Neural progenitor cell (in vitro differentiated cells): ENCODE measurements at places on chromosomes 11 and 22.

DNA sequence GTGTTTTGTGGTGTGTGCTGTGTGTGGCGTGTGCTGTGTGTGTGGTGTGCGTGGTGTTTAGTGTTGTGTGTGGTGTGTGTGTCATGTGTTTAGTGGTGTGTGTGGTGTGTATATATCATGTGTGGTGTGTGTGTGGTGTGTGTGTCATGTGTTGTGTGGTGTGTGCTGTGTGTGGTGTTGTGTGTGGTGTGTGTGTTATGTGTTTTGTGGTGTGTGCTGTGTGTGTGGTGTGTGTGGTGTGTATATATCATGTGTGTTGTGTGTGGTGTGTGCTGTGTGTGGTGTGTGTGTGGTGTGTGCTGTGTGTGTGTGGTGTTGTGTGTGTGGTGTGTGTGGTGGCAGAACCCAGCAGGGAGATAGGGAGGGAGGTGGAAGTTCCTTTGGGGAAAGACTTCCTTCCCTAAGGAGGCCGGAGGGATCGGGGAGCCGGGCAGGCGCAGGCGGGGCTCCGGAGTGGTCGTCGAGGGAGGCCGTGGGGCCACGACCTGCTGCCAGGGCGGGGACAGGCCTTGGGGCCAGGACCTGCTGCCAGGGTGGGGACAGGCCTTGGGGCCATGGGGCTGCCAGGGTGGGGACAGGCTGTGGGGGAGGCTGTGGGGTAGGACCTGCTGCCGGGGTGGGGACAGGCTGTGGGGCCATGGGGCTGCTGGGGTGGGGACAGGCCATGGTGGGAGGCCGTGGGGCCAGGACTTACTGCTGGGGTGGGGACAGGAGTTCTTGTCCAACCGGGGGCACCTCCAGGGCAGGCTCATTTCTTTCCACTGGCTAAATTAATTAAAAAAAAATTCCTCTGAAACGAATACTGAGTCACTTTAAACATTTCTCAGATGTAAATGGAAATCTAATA lies 15.2 kb downstream of the PIM3 start:
- peak; percentile 52 for DNase-seq

DNA sequence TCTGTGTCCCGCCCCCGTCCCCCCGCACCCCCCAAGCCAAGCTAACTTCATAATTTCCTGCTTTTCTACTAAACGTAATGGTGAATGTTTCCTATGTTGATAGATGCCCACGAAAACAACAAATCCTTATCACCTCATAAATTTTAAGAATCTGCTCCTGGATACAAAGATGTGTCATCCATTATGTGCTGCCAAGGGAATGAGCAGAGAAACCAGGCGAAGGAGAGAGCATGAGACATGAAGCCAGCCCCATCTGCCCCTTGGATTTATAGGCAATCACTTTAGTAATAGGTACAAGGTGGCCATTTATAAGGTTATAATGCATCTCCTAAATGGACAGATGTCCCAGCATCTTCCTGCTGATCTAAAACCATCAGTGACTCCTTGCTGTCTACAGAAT lies 30.3 kb downstream of the LAYN start:
- no peak for DNase-seq

DNA sequence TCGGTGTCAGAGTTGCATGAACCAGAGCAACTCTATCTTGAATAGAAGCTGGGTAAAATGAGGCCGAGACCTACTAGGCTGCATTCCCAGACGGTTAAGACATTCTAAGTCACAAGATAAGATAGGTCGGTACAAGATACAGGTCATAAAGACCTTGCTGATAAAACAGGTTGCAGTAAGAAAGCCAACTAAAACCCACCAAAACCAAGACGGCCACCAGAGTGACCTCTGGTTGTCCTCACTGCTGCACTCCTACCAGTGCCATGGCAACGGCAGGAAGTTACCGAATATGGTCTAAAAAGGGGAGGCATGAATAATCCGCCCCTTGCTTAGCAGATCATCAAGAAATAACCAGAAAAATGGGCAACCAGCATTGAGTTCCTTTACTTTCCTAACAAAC lies 2.4 kb upstream of the KAT5 start:
- no peak for DNase-seq

DNA sequence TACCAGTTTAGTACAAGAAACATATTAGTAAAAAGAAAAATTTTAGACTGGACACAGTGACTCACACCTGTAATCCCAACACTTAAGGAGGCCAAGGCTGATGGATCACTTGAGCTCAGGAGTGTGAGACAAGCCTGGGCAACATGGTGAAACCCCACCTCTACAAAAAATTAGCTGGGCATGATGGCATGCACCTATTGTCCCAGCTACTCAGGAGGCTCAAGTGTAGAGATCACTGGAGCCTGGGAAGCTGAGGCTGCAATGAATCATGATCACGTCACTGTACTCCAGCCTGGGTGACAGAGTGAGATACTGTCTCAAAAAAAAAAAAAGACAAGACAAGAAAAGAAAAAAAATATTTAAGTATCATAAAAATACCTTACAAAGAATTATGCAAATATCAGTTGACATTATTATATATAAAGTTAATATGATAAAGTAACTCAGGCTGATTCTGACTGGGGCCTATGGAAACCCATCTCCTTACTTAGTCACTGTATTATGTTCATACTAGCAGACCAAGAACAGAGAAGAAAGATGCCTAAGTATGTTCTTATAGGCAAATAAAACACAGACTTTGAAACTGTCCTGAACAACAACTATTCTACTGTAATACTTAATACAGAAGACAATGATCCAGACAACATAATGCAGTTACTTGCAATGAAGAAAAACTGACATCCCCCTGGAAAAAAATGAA lies 27.3 kb downstream of the FAM168A start:
- DNase-seq: no peak

DNA sequence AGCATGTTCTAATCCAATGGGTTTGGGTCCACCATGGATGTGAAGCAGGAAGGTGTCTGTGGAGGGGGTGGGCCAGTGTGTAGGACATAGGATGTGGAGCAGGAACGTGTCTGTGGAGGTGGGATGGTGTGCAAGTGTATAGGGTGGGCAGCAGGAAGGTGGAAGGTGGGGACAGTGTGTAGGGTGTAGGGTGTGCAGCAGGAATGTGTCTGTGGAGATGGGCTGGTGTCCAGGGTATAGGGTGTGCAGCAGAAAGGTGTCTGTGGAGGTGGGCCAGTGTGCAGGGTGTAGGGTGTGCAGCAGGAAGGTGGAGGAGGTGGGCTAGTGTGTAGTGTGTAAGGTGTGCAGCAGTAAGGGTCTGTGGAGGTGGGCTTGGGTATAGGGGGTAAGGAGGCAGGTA lies 1068.0 kb downstream of the NTM start:
- no peak for DNase-seq

DNA sequence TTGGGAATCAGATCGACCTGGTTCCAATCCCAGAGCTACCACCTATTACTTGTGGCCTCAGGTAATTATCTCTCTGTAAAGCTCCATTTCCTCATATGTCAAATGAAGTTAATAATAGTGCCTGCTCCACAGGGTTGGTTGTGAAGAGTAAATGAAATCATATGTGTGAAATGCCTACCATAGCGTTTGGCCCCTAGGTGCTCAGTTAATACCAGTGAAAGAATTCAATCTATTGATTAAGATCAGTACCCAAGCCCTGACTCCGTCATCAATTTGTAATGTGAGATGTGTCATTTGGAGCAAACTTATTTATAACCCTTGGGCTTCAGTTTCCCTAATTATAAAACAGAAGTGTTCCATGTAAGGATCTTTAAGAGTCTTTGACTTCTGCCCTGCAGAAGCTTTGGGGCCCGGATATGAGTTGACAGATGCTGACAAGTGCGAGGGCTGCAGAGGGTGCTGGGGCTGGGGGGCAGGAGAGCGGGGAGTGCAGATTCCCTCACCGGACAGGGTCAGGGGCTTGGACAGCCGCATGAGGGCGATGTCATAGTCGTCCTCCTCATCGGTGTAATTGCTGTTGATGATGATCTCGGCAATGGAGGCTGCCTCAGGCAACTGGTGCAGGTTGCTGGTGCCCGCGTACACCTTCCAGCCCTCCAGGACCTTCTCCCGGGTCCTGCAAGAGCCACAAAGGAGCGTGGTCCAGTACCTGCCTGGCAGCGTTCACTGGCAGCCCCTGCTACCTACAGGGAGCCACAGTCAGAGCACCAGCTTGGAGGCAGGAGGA lies 20.9 kb downstream of the TMPRSS13 start:
- no peak for DNase-seq

GRCh38 chr22:38504731-38505540 lies 1.2 kb downstream of the DDX17 start:
- peak; percentile 29 for DNase-seq

- DNase-seq: no peak
Measured at GRCh38 chr22:46007848-46008261, 30.9 kb upstream of the WNT7B start.

- DNase-seq: no peak
Measured at GRCh38 chr11:117011541-117011898, 86.7 kb downstream of the SIK3 start.

DNA sequence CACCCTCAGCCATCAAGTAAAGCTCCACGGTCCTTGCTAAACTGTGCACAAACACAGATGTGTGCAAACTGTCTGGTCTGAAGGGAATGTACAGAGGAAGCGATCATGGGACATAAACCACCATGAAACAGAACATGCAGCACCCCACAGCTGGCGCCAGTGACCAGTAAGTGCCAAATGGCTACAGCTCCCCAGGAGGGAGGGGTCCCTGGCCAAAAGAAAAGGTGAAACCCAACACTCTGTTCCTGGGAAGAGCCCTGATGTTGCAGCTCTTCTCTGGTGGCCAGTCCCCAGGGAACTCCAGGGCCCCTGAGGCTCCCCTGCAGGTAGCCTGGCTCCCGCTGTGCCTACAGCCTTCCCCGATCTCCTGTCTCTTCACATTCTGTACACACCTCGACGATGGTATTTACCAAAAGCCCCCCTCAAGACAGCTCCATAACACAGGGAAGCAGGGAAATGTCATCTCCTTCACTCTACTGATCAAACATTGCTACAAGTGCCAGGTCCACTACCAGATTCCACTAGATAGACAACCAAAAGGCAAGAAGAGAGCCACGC lies 2.9 kb downstream of the DGCR6L start:
- peak; percentile 1 for DNase-seq

DNA sequence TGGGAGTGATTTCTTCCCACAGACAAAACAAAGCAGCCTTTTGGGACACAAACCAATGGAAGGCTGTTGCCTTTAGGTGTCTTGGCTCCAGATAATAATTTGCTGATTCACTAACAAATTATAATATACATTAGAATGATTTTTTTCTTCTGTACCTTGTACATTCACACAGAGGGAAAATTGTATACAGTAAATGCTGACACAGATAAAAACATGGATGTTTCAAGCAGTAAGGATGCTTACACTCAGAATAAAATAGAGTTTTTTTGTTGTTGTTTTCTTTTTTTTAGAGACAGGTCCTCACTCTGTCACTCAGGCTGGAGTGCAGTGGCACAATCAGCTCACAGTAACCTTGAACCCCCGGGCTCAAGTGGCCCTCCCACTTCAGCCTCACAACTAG lies 109.2 kb upstream of the TRPC6 start:
- no peak for DNase-seq

DNA sequence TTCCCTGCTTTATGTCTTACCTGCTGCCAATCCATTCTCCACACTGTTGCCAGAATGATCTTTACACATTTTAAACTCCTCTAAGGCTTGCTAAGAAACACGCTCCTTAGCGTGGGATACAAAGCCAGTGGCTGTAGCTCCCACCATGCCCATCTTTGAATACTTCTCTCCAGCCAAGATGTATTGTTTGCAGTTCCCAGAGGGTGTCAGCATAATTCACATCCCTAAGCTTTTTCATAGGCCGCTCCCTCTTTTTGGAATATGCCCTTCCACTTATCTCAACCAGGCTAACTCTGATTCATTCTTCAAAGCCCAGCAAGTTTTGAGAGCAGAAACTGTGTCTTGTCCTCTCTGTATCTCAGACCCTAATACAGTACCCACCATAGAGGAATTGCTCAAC lies 8.1 kb upstream of the UPK2 start:
- no peak for DNase-seq

DNA sequence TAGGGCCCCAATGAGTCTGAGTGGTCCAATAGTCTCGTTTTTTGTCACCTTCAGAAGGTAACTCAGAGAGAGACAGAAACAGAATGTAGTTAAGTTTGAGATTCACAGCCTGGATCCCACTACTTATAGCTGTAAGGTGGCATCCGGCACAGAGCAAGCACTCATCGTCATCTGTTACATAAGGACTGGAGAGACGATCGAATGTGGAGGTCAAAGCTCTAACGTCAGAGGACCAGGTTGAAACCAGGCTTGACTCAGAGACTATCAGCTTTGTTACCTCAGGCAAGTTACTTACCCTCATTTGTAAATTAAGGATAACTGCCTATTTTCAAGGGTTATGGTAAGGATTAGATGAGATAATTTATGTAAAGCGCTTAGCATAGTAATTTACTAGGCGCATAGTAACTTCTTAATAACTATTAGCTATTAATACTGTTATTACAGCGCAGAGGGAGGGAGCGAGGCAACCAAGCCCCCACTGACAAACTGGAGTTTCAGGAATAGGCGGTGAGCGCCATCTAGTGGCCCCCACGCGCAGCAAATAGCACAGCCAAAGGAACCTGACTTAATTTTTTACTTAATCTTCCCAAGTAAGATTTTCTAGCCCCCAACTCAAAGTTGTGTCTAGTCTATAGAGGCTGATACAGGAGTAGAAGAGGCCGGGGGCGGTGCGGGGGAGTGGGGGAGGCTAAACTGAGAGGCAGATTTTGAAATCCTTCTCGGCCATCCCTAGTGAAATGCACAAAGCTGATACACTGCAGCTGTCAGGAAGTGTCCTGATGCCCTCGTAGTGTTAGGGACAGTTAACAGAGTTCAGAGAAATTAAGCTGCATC lies 29.0 kb upstream of the API5 start:
- peak; percentile 72 for DNase-seq

- no peak for DNase-seq
Measured at GRCh38 chr11:133790995-133791394, 54.3 kb downstream of the SPATA19 start.

DNA sequence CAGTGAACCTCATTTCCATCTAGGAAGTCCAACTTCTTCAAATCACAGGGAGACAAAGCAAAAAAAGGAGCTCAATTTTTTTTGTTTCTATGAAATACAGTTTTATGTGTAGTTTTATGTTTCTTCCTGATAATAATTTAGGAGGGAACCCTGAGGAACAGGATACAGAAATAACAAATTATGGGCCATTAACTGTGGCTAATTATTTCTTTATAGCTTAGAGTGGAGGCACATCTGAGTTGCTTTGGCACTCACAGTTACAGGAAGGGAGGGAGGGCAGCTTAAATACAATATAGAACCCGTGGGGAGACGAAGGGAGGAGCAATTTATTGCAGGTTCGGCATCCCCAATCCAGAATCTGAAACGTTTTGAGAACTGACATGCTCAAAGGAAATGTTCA lies 37.1 kb upstream of the HORMAD2 start:
- DNase-seq: no peak

- no peak for DNase-seq
Measured at GRCh38 chr22:37162221-37163095, 12.7 kb upstream of the IL2RB start.

- DNase-seq: peak; percentile 55
Measured at GRCh38 chr22:35538801-35539321, 1.8 kb upstream of the RASD2 start.

GRCh38 chr22:35359380-35360065 lies 21.4 kb upstream of the HMOX1 start:
- no peak for DNase-seq

GRCh38 chr11:110168033-110168803 lies 75.0 kb downstream of the ZC3H12C start:
- DNase-seq: no peak

- DNase-seq: peak; percentile 19
Measured at GRCh38 chr11:12744826-12745502, 70.7 kb downstream of the TEAD1 start.

- no peak for DNase-seq
Measured at GRCh38 chr11:59992425-59992824, 24.6 kb upstream of the OOSP4B start.

- DNase-seq: no peak
Measured at GRCh38 chr11:2551131-2551530, 106.3 kb downstream of the KCNQ1 start.
